ENCODE measurements at places on chromosomes 1 and 21. TPM values are rescaled to one million over a fixed set of nuclear protein-coding genes. Genes with fewer than 3 reads are reported as not detected.

The FAM177B gene
- 3.5 TPM for total RNA-seq

The SEC16B gene
- not detected for total RNA-seq

- peaks cover 79% of the 10 kb centered on the region for H3K36me3 ChIP-seq
- H3K27ac ChIP-seq = no peak overlapping the region
- DNase-seq = no peak
- H3K4me1 ChIP-seq = no peaks in the 10 kb centered on the region
These were observed 27.4 kb downstream of the MORC3 start for GRCh38 chr21:36347278-36347961.

DNA sequence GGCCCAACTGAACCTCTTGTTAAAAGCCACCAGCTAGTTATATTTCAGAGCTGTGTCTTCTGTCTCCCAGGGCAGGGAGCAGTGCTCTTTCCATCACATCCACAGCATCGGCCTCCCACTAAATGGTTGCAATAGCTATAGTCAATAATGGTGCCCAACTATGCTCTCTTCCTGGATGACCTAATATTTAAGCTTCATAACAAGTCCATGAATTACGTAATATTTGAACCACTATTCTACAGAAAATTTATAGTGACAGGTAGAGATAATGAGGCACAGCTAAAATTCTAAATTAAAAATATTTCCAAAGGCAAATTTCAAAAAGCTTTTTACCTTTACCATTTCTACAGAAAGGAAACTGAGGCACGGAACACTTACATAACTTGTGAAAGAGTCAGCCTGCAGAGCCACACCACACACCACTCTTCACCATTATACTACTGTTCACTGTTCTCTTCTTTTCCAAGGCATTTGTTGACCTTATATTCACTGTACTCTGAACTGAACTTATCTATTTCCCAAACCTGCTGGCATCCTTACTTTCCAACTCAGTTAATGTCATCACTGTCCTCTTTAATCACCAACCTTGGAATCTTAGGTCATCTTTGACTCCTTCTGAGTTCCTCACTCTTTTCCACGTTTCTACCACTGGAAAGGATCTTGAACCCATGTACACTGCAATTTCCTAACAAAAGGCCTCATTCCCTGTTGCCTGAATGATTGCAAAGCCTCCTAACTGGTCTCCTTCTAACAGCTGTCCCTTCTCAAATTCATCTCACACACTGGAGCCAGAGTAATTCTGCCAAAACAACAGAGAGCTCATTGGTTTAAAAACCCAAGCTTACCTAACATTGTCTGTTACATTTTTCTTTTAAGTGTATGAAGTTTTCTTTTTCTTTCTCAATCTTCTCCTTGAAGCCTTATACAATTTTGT, 85.5 kb downstream of the DDAH1 start:
- H3K4me3 ChIP-seq = no peak overlapping the region
- peaks cover 10% of the 10 kb centered on the region for H3K36me3 ChIP-seq
- DNase-seq = no peak

GRCh38 chr1:173122958-173123852, 72.5 kb upstream of the TNFSF18 start:
- H3K4me1 ChIP-seq = peaks cover 34% of the 10 kb centered on the region
- H3K27ac ChIP-seq = peak overlapping the region; percentile 67
- H3K36me3 ChIP-seq = no peaks in the 10 kb centered on the region
- H3K27me3 ChIP-seq = no peaks in the 10 kb centered on the region
- H3K4me3 ChIP-seq = peak overlapping the region; percentile 24
